Fibroblast of the conjunctiva (primary cell): ENCODE measurements at places on chromosomes 2 and 18.

GRCh38 chr2:224252631-224253030 lies 149.3 kb downstream of the FAM124B start:
- peak; percentile 64 for DNase-seq

DNA sequence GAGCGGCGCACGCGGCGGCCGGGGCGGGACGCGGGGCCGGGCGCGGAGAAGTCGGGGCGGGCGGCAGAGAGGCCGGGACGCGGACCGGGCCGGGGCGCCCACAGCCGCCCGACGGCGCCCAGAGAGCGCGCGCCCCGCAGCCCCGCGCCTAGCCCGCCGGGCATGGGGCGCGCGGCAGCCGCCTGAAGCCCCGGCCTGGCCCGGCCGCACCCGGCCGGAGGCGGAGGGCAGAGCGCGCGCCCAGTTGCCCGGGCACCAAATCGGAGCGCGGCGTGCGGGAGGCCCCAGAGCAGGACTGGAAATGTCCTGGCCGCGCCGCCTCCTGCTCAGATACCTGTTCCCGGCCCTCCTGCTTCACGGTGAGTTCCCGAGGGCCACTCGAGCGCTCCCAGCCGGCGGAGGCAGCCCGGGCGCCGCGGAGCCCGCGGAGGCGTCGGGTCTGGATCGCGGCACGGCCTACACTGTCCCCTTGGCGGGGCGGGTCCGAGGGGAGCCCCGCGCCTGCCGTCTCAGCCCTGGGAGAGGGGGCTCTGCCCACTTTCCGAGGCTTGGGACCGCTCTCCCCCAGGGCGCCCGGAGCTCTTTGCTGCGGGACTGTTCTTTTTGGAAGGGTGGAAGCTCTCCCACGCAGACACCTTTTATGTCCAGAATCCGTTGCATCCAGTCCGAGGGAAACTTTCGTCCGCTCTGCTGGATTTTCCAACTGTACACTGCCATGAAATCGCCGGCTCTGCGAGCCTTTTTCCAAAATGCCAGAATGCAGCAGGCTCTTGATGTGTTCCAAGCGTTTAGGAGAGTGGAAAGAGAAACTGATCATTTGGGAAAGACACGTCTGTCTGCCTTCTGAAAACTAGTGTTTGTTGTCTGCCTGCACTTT lies 484 bp downstream of the APCDD1 start:
- DNase-seq: no peak

- DNase-seq: no peak
These were observed 31.7 kb upstream of the DYNC1I2 start for GRCh38 chr2:171655586-171655985.

DNA sequence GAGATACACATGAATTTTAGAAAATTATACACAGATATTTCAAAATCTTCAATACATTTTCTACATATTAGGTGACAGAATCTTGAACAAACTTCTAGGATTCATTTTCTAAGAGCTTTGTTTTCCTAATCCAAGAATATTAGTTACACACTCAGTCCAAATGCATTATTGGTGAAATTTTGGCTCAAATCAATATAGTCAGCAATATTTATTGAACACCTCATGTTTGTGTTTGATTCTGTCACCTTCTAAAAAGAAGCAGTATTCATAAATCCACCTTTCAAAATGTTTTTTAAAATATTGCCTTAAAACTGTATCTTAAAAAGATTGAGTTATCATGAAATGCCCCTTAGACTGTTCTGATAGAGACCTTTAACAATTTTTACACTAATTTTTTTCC lies 40.2 kb downstream of the KCNH7 start:
- no peak for DNase-seq

- DNase-seq: no peak
These were observed 136.1 kb downstream of the TMEM200C start for GRCh38 chr18:5759194-5759593.

DNA sequence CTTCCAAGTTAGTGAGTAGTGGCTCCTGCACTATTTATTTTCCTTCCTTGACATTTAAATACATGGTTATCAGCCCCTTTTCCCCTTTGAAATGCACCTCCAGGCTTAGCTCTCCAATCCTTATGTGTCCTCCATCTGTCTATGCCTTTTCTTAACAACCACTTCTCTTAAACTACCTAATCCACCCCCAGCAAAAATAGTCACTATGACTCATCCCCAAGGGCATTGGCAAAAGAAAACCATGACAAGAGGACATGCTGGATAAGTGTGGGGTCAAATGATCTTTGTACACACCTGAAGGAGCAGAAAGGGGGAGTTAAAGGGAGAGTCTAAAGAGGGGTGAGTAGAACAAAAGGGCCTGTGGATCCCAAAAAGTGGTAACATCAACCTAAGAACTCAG lies 127.2 kb downstream of the ANKRD44 start:
- no peak for DNase-seq

GRCh38 chr2:32464431-32464830 lies 107.6 kb downstream of the BIRC6 start:
- DNase-seq: no peak

DNA sequence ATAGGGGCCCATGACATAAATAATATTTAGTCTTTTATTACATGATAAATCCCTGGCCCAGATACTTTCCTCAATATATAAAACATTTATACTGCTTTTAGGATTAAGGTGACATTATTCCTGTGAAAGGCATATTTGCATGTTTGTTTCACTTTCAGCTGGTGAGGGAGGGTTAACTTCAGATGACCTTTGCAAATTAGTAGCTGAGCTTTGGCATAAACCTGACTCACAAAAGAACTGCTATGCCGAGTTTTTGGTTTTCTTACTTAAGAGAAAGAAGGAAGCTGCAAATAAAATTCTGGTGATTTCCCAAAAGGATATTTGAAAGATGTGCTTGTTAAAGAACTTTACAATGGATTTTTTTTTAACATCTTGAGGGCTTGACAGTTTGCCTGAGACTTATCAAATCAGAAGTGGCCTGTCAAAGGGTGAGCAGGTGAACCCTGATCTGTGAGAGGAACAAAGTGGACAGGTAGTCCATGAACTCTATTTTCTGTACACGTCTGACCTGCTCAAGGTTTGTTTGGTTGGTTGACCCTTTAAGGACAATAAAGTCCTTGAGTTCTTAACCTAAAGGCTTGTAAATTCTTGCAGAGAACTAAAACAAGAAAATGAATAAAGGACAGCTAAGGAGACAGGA lies 93.5 kb downstream of the FAM124B start:
- no peak for DNase-seq

GRCh38 chr18:35410561-35410960 lies 33.4 kb upstream of the ZNF396 start:
- DNase-seq: no peak

DNA sequence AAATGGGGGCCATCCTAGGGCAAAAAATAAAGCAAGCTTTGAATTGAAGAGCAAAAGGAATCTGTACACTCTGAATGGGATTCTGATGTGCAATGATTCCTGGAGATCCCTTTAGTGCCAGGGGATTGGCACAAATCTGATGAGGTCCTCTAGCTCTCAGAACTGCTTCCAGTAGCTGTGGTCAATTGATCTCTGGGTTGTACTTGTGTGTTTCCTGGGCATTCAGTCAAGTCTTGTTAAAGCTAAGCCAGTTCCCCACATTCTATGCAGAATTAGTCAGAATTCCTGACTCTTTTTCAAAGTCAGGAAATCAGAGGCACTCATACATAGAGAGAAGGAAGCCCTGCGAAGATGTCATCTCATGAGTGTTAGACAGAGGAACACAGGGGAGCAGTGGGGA lies 161.3 kb downstream of the DNER start:
- DNase-seq: no peak

DNA sequence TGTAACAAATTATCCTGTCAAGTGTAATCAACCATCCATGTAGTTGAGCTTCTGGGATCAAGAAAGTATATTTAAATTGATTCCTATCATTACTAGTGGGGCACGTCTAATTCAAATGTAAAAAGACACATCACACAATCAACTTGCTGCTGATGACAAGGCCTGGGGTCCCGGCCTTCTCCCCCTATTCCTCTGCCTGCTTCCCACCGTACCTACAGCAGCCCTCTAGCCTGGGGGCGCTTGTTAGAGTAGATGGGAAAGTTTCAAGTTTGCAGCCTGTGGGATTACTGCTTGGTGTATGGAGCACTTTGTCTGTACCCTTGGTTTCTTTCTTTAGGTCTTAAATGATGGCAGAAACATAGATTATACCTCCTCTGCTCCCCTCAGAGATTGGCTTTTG lies 333.3 kb upstream of the KYNU start:
- DNase-seq: no peak

- DNase-seq: no peak
These were observed 29.5 kb upstream of the CHN1 start for GRCh38 chr2:175034716-175035115.

DNA sequence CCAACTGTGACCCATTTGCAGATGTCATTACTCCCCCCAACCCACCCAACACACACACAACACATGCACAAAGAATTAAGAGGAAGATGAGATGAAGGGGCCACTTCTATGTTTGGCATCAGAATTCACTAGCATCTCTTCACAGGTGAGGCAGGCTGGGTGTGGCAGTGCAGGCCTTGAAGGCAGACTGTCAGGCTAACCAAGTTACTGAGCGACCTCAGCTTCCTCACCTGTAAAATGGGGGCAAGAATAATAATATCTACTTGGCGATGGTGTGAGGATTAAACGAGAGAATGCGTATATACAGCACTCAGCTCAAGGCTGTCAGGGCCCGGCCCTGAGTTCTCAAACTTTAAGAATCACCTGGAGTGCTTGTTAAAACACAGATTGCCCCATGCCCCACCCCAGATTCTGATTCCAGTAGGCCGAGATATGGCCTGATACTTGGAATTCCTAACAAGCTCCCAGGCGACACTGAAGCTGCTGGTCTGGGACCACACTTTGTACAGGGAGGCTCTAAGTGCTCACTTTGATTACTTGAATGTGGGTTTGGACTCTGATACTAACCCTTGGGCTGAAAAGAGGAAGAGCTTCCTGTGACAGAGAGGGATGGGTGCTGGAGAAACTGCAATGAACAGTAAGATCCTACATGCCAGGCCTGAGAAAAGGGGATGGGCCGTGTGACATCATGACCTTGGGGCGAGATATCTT lies 1.1 kb downstream of the ACTG2 start:
- no peak for DNase-seq

DNA sequence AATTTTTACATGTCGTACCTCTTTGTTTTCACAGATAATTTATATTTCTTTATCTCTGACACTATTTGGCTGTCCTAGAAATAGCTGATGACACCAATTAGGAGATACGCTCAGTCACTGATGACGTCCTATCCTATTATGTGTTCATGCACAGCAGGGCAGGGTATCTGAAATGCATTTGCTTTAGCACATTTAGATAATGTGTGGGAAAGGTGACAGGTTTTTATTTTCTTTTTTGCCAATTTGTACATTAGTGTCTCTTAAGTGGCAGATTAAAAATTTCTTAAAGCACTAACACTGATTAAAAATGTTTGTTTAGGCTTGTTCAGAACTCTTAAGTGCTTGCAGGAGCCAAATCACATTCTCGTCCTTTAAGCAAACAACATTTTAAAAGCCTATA lies 39.7 kb downstream of the CDC42EP3 start:
- no peak for DNase-seq

- peak; percentile 32 for DNase-seq
These were observed 4.8 kb upstream of the IMPA2 start for GRCh38 chr18:11976315-11977152.

DNA sequence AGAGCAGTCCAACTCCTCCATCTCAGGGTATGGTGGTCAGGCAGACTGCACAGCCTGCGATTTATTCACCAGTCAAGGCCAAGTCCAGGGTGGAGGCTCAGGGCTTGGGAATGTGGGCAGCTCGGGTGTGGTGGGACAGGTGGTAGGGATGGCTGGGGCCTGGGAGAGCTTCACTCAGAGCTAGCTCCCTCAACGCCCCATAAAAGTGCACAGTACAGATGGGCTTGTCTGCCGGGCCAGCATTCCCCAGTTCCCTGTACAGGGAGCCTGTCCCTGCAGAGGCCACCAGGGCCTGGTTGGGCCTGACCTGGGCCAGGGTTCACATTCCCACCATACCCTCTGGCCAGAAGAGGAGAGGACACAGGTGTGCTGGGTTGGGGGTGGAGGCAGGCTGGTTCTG lies 49.2 kb upstream of the OTOS start:
- DNase-seq: no peak

- no peak for DNase-seq
These were observed 61.6 kb downstream of the DNMT3A start for GRCh38 chr2:25280051-25280687.

DNA sequence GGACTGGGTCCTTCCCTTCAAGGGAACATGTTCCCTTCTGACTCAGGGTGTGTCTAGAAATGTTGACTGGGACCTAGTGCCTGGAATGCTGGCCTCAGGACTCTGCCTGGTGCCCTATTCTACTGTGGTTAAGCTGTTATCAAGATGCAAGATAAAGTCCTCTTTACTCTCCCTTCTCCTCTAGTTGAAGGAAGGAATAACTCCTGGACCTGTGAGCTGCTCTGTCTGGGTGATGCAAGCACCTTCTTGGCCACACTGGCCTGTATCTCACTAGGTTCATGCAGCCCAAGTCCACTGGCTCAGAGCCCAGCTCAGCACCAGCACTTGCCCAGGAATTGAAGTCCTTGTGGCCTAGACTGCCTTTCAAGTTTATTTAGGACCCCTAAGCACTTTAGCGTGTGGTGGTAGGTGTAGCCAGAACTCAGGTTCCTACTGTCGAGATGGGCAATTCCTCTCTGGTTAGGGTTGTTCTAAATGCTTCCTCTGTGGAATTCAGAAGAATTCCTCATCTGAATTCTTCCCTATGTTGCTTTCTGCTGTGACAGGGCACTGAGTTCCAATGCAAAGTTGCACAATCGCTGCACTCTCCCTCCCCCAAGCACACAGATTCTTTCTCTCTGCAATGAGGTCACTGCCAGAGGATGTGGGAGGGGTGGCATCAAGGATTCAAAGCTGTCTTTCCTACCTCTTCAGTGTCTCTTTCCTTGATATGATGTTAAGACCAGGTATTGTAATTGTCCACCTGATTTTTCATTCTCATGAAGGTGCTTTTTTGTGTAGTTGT lies 54.7 kb downstream of the VWC2L start:
- peak; percentile 6 for DNase-seq

DNA sequence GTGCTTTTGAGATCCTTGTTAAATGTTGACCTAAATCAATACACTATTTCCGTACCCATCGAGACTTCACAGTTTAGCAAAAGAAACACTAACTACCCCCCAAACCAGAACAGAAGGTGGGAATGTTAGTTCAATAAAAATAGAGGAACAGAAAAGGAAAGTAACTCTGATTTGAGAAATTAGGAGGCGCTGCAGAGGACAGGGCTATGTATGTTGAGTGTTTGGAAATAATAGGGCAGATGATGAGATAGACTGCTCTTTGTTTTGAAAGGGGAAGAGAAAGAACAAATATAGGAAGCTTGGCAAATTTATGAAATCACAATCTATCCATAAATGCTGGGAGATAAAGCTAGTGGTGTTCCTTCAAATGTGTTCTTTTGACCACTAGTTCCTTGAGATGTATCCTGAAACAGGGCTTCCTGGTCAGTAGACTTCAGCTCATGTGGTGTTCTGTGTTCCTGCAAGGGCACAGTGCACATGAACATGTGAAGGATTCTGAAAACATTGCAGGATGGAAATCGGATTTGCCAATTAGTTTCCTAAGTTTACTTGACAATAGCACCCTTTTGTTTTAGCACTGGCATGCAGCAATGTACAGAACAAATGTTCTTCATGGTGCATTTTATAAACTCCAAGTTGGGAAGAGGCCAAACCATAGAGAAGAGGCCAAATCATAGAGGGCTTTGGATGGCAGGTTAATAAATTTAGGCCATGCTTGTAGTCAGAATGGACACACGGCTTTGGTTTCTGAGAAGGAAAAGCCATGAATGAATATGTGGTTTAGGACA lies 39.8 kb downstream of the RHBDD1 start:
- DNase-seq: no peak
